ENCODE measurements at places on chromosomes 7 and 10. TPM values are rescaled to one million over a fixed set of nuclear protein-coding genes. Genes with fewer than 3 reads are reported as not detected.

NCF1 gene
- total RNA-seq = 0.30 TPM

GRM8 gene
- total RNA-seq = not detected

SPDYE1 gene
- 0.20 TPM for total RNA-seq

KCNIP2 gene
- total RNA-seq = 2.3 TPM

COMTD1 gene
- 43.2 TPM for total RNA-seq

HDAC9 gene
- total RNA-seq = 0.91 TPM

TFEC gene
- 1.0 TPM for total RNA-seq

CHN2 gene
- 10.1 TPM for total RNA-seq

CACNA2D1 gene
- not detected for total RNA-seq

RPEL1 gene
- total RNA-seq = not detected

EPDR1 gene
- 1.1 TPM for total RNA-seq
